ENCODE measurements at places on chromosomes 7 and 10.

- DNase-seq, result no peak
These were observed 5.4 kb upstream of the ZMYND11 start for GRCh38 chr10:129810-130209.

GRCh38 chr7:76232698-76233097 lies 31.0 kb downstream of the SRRM3 start:
- no peak for DNase-seq

- peak; percentile 78 for DNase-seq
These were observed 2.2 kb upstream of the IGFBP3 start for GRCh38 chr7:45923290-45923689.

- no peak for DNase-seq
These were observed 535 bp upstream of the EPC1 start for GRCh38 chr10:32347363-32348022.

- no peak for DNase-seq
These were observed 55.4 kb downstream of the CACNA2D1 start for GRCh38 chr7:82388138-82388537.

DNA sequence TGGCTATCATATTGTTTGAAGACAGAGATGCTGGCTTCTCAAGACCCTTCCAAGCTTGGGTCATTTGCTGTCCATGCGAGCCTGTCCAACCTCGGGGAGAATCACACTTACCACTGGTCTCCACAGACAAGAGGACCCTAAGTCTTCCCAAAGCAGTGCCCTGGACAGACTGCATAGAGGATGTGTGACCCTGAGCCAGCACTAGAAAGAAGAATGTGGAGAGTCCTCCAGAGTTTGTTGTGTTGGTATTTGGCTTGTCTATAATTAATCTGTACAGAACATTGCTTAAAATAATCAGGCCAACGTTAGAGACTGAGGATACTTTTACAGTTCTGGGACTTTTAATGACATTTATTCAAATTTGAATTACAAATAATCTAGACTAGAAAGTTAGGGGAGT lies 212.7 kb downstream of the TMEM178B start:
- DNase-seq, result no peak

GRCh38 chr7:36978461-36978860 lies 254.2 kb upstream of the AOAH start:
- no peak for DNase-seq

GRCh38 chr10:10878963-10879362 lies 138.7 kb upstream of the CELF2 start:
- no peak for DNase-seq

DNA sequence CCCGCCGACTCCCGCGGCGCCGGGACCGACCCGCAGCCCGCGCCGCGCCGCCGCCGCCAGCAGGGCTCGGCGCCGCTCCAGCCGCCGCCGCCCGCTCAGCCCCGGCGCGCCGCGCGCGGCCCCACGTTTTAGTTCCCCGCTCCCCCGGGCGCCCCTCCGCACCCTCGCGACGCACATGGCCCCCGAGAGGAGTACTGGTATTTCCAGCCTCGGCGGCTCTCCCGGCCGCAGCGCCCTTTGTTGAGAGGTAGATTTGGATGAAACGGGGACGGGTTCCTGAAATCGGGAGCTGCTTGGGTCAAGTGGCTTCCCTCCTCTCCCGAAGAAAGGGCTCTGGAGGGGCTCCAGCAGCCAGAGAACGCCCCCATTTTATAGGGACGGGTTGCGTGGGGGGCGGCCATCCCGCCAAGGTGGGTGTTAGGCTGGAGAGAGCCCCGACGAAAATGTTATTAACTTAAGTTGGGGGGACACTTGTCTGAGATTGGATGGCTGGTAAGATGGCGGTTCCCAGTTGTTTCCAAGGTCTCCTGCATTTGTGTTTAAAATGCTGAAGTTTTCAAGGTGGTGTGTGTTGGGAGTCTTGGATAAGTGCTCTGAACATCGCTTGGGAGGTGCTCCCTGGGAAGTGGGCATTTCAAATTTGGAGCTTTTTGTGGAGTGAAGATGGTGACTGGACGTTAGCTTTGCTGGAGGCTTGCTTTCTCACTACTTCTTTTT lies 1.2 kb downstream of the BMI1 start:
- no peak for DNase-seq

DNA sequence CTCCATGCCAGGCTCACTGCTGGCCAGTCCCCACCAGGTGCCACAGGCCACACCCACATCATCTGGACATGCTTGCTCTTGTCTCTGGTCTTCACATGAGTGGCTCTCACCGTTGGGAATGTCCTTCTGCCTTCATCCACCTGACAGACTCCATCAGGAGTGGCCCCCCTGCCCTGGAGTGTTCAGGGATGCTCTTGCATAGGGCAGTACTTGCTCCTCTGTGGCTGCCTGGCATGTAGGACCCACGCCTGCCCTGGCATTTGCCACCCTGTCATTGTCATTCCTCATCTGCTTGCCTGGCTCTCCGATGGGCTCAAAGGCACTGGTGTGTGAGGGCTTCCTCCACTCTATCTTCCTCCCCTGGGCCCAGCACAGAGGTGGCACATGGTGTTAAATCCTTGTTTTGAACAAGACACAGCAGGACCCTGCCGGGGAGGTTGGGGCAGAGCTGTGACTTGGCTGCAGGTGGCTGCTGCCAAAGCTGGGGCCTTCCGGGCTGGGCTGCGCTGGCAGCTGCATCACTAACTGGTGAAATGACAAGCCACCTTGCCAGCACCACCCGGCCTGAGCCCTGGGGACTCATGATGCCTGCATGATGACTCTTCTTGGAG lies 1.8 kb downstream of the SH2D4B start:
- DNase-seq, result no peak

- DNase-seq, result no peak
These were observed 16.7 kb upstream of the CCDC3 start for GRCh38 chr10:13018171-13018570.

- no peak for DNase-seq
These were observed 125.7 kb downstream of the ARHGAP22 start for GRCh38 chr10:48478980-48479811.

GRCh38 chr7:91929463-91929862 lies 11.2 kb upstream of the AKAP9 start:
- DNase-seq, result no peak

- DNase-seq, result no peak
These were observed 161.3 kb downstream of the EGFR start for GRCh38 chr7:55179931-55180682.

DNA sequence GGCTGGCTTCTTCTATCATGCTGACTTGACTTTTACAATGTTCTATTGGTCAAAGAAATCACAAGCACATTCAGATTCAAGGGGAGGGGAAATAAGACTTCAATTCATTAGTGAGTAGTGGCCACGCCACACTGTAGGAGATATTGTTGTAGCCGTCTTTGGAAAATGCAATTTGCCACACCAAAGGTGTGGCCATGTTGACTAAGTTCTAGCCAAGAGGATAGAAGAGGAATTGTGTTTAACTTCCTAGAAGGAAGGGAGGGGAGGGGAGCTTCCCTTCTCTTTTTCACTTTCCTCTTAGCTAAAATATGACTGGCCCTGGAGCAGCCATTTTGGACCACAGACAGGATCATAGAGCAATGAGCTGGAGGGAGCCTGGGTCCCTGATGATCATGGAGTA lies 3.4 kb upstream of the PRKAR2B start:
- DNase-seq, result no peak

DNA sequence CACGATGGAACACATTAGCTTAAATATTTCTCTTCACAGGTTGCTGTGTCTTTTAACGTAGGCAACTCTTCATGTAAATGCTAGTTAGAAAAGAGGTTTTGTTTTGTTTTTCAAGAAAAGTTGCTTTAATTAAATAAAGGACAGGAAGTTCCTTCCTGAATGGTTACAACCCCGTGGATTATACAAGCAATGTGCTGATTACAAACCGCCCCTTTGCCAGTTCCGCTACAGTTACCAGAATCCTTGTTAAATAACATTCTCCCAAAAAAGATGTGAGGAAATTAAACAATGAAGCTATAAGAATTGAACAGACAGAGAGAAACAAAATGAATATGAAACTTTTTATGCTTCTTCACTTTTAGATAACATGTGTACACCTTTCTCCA lies 75.1 kb downstream of the LYZL2 start:
- no peak for DNase-seq

DNA sequence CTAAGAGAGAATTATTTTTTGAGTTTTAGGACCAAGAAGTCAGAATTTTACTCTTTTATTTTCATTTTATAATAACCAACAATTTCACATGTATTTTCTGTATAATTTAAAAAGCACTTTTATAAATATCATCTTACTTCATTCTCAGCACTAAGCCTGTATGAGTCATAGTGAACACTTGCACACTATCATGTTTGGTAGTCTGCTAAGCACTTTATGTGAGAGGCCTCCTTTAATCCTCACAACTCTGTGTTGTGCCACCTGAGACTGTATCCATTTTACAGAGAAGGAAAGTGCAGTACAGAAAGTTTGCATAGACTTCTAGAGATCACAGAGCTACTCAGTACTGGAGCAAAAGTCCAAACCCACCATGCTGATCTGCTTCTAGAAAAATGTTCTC lies 939.6 kb downstream of the NRG3 start:
- DNase-seq, result peak; percentile 1

DNA sequence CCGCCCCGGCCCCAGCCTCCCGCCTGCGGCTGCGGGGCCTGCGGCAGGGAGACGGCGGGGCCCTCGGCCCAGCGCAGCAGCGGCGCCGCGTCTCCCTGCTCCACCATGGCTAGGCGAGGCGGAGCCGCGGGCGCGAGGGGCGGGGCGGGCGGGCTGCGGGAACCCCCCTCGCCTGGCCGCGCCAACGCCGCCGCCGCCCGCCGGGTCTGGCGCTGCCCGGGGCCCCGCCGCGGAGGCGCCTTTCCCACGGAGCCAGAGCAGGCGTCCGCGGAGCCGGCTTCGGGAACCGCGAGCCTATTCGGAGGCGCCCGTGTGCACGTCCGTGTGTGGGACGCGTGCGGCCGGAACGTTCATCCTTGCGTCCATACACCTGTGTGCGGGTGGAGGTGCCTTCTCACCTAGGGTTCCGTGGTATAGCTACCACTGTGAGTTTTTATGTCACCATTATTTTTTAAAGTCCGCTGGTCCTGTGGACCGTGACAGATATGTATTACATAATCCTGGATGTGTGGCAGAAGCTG lies at the start of gene DENND11:
Gene DENND11, minus strand, starts transcription at position 120 of the 521 bp plus-strand sequence. Its CDS starts 13 bp downstream, at position 107.
- peak; percentile 35 for DNase-seq

DNA sequence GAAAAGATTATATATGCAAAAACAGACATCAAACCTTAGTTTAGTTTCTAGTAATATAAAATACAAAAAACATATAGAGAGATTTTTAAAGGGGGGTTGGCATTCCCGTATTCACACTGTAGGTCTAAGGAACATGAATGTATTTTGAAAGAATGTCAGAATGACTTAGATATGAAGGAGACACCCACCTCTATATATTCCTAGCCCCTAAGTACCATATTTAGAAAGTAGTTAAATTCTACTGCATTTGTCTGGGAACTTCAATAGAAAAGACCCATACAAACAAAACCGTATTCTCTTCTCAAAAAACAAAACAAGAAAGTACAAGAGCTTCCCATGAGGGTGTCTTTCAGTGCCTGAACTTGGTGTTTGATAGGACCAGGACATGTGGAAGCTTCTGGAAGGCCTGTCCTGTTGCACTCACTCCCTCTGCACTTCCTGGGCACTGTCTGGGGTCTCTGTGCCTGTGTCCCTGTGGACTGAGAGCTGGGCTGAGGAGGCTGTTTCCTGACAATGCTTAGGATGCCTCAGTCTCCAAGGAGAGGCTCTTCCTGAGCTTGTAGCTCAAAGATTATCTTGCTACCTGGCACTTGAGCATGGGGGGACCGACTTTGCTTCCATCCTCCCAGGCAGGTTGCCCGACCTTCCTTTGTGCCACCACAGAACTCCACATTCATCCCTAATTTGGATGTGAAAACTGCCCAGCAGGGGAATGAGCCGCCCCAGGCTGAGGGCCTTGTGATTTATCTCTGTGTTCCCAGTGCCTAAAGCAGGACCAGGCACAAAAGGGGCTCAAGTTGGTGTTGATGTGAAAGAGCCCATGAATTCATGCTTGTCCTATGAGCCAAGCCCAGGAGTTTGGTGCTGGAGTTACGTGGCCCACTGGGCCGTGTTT lies 44.4 kb upstream of the KLF6 start:
- peak; percentile 15 for DNase-seq

GRCh38 chr10:73907841-73908517 lies 3.0 kb upstream of the PLAU start:
- DNase-seq, result peak; percentile 59

- DNase-seq, result no peak
These were observed 206.1 kb downstream of the WDR11 start for GRCh38 chr10:121057269-121057668.

- DNase-seq, result no peak
These were observed 44.1 kb downstream of the RNF32 start for GRCh38 chr7:156684661-156685060.

DNA sequence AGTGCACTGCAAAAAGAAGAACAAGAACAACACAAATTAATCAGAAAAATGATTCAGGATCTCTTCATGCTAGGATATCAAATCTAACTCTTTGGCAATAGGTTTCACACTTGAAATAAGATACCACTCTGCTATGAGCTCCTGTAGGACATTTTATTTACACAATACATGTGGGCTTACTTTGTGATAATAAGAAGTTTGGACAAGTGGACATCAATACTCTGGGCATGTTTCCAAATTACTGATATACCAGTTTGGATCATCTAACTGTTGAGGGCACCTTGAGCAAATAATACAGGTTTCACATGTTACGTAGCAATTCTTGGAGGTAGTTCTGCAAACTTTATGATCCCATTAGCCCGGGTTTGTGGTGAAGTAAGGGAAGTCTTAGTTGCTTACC lies 59.8 kb downstream of the CPVL start:
- no peak for DNase-seq

- no peak for DNase-seq
These were observed 490.7 kb downstream of the TYW1 start for GRCh38 chr7:67487316-67487715.

DNA sequence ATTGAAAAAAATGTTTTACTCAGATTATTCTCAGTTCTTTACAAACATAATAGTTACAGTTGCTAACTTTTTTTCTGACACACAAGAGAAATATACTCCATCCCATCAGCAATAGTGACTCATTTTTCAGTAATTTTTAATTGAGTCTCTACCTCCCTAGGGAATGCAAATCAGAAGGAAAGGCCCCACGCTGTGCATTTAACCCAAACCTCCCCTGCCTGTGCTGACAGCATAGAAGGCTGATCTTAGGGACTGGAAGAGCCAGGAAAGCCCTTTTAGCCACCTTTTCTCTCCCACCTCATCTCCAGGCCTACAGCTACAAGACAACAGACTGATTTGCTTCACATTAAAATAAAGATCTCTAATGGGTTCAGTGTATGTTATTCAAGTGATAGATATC lies 24.7 kb upstream of the PIK3CG start:
- DNase-seq, result peak; percentile 57

- DNase-seq, result peak; percentile 82
These were observed 67.6 kb downstream of the CDK6 start for GRCh38 chr7:92768501-92769393.

- no peak for DNase-seq
These were observed 262.3 kb downstream of the PTEN start for GRCh38 chr10:88125766-88126165.

- peak; percentile 31 for DNase-seq
These were observed 39.0 kb upstream of the PCBD1 start for GRCh38 chr10:70927189-70927943.

DNA sequence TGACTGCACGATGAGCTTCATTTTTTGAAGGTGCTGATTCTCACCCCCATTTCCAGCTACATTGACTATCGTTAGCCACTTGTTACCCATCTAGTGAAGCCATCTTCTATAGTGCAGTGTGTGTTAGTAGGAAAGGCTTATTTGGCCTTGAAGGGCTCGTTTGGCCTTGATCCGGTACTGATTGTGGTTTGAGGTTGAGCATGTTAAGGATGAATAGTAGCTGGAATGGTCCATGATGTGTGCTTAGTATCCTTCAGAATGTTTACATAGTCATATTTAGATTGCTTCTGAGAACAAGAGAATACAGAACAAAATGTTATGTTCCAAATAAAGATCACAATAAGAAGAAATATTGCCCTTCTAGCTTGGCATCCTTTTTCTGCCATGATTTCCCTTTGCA lies 591.5 kb downstream of the AUTS2 start:
- no peak for DNase-seq

All from iris pigment epithelial cell (primary cell).